Stimulated activated CD8-positive, alpha-beta memory T cell treated with anti-CD3 and anti-CD28 coated beads, Interleukin-12 subunit alpha, Interleukin-12 subunit beta, amount 100 ng/mL, for 1 hour (primary cell): ENCODE measurements at places on chromosomes 12 and 14.

- DNase-seq = no peak
Observed at GRCh38 chr12:65536876-65537681, 258.6 kb downstream of the MSRB3 start.

DNA sequence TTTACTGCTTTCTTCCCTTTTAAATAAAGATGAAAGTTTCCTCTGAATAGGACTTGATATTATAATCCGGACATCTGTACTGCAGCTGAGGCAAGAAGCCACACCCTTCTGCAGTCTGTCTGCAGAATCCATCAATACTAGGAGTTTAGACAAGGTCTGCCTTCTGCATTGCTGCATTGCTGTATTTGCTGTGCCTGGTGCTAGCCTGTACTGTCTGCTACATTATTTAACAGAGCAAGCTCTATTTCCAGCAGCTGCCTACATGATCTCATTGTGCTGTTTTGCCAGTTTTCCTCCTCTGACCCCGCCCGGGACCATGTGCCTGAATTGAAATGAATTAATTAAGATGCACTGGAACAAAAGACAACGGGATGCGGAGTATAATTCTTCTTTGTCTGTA, 1.7 kb downstream of the TUBA1A start:
- DNase-seq = no peak

GRCh38 chr12:121807642-121808347, 4.0 kb downstream of the SETD1B start:
- no peak for DNase-seq

- no peak for DNase-seq
Observed at GRCh38 chr12:4943067-4943937, 33.6 kb downstream of the KCNA1 start.

- DNase-seq = no peak
Observed at GRCh38 chr12:63382930-63383329, 231.9 kb upstream of the AVPR1A start.

GRCh38 chr12:2306735-2307134, 253.9 kb downstream of the CACNA1C start:
- no peak for DNase-seq

- DNase-seq = no peak
Observed at GRCh38 chr14:42224053-42224888, 617.6 kb downstream of the LRFN5 start.

- no peak for DNase-seq
Observed at GRCh38 chr14:89258728-89259273, 158.2 kb downstream of the FOXN3 start.

DNA sequence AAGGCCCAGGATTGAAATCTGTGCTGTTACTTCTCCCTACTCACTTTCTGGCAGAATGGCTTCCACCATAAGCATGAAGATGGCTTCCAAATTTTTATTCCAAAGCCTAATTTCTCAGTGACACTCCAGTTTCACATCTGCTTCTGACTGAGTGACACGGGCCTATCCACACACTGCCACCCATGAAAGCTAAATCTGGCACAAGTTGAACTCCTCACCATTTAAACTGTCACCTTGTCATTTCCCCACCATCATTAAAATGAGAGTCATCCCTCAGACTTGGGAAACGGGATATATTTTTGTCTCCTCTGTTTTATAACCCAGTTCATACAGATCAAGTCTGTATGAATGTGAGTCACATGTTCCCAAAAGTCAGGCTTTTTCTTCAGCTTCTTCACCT, 77.1 kb downstream of the MGST1 start:
- DNase-seq = no peak

DNA sequence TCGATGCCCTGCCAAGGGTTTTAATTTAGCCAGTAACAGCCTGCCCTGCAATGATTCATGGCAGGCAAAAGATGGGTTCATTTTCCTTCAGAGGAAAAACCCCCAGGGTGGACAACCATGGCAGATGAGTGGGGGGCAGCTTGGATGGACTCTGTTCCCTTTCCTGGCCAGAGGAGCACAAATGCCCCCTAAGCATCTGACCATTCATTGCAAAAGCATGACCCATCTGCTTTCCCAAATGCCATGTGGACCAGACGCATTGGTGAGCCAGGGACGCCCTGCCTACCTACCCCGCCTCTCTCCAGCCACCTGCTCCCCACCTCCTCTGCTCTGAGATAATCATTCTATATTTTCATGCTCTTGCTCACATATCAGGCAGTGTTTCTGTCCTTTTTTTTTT, 281.9 kb downstream of the DPF3 start:
- no peak for DNase-seq

- no peak for DNase-seq
Observed at GRCh38 chr12:114355389-114356088, 50.4 kb downstream of the TBX5 start.

- no peak for DNase-seq
Observed at GRCh38 chr12:56487448-56488040, 417 bp downstream of the GLS2 start.

DNA sequence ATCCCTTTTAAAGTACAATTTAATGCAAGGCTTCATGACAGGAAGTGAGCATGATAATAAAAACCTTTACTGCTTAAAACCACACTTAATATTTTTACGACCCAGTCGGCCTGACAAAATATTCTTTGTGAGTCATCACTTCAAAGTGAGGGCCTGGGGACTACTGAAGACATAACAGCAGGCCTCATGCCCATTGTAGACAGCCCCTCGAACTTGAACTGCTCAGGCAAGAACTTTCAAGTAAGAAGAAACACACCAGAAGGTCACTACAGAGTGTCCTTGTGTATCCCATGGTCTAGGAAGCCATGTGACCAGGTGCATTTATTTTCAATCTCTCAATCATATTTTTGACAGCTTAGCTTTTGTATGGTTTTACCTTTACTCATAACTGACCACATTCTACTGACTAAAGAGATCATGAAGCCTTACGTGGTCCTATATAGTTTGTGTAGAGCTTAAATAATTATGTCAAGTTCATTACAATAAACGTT, 61.4 kb upstream of the MANSC4 start:
- no peak for DNase-seq

DNA sequence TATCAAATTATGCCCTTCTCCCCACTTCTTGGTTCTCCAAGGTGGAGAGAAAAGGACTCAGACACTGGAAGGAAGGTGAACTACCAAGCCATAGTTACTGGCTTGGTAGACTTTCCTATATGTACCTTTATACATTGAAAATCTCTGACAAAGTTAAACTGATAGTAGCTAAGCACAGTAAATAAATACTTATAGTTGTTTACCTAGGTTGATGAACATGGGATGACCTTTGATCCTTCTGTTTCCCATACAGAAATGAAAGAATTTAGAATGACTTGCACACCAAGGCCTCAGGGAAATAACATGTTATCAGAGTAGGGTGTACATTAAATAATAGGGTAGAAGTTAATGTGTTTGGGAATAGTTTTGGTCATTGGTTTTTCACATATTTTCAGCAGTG, 6.7 kb downstream of the ARHGAP5 start:
- no peak for DNase-seq

DNA sequence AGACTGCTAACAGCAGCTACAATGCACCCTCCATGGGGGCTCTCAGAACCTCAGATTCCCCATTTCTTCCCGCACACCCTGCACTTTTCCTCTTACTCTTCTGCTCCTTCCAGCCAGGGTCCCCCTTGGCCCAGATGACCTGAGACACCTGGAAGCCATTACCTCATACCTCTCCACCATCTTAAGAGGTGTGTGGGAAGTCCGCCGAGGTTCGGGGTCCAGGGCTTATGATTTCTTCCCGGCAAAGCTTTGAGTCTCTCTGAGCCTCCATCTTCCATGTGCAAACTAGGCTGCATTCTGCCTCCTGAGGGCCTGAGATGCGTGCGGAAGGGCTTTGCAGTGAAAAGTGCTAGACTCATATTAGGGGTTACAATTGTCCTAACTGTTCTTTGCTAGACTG, 5.3 kb downstream of the GSC start:
- no peak for DNase-seq

GRCh38 chr12:56808954-56809353, 45.8 kb downstream of the HSD17B6 start:
- no peak for DNase-seq

GRCh38 chr12:72276181-72276805, 4.1 kb downstream of the TRHDE start:
- DNase-seq = no peak

- no peak for DNase-seq
Observed at GRCh38 chr12:78970041-78970440, 105.5 kb downstream of the SYT1 start.

- DNase-seq = no peak
Observed at GRCh38 chr14:61480704-61481285, 159.4 kb downstream of the PRKCH start.

GRCh38 chr12:16504200-16504599, 101.8 kb downstream of the LMO3 start:
- no peak for DNase-seq

GRCh38 chr12:88433997-88434703, 146.1 kb downstream of the KITLG start:
- no peak for DNase-seq

GRCh38 chr14:60563113-60563512, 54.2 kb downstream of the SIX6 start:
- DNase-seq = no peak

DNA sequence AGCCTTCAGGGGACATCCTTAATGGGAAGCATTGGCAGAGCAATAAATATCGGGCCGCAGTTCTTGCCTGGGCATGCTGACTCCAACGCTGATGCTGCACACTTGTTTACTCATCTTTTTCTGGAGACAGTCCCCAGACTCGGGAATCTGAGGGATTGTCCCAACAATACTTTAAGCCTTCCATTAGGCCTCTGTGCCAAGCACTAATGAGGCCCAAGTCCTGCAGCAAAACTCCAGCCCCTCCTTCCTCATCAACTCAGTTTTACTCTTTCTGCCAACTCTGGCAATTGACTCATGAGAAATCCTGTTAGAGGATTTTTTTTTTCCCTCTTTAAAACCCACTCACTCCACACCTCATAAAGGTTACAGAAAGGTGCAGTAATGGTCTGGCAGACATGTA, 233.4 kb upstream of the PELI2 start:
- DNase-seq = no peak

DNA sequence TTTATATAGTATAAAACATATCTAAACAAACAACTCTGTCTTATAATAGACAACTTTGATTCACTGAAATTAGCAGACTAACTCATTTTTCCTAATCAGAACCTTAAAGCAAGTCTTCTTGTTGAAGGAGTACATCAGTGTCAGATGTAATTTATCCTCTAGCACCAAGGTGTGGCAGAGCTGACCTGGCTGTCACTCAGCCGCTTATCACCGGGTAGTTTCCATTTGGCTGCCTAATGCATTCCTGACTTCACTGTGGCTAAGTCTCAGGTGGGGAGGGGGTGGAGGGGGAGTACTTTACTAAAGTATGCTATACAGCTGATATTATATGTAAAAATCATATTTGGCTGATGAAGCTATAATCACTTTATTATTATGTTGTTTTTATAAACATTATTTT, 339.9 kb upstream of the RGS6 start:
- DNase-seq = no peak

DNA sequence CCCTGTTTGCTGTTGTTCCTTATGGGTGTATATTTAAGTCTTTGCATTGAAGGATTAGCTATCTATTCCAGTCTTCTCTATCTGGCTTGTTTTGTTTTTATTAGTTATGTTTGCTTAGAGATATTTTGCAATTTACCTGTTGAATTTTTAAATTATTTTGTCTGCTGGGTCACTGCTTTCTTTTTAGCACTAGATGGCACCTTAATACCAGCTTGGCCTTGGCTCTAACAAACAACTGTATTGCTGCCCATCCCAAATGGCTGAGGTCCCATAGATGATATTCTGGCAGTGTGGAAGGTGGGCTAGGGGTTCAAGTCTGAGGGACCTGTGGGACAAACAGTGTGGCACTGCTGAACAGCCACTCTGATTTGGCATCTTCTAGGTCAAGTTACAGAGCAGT, 144.0 kb upstream of the FBXO33 start:
- DNase-seq = no peak
